Endodermal cell (in vitro differentiated cells): ENCODE measurements at places on chromosomes 4 and X. TPM values are rescaled to one million over a fixed set of nuclear protein-coding genes. Genes with fewer than 3 reads are reported as not detected.

Gene ZFP92
- total RNA-seq: 0.31 and 0.43 TPM in 2 replicates

Gene EVC
- total RNA-seq: 12.9 to 29.0 TPM (median 27.2 TPM) in 3 replicates

Gene SLC25A31
- not detected in 3 replicates for total RNA-seq

Gene RADX
- 0.40 and 0.47 TPM in 2 replicates for total RNA-seq

Gene NSUN7
- 18.2 to 29.6 TPM (median 26.7 TPM) in 3 replicates for total RNA-seq
